NCI-H1436 treated with DMSO at 0.1 percent for 48 hours (cell line): ENCODE measurements at places on chromosomes 11 and 22.

- DNase-seq: no peak
These were observed 221.4 kb downstream of the BLID start for GRCh38 chr11:121894581-121894980.

DNA sequence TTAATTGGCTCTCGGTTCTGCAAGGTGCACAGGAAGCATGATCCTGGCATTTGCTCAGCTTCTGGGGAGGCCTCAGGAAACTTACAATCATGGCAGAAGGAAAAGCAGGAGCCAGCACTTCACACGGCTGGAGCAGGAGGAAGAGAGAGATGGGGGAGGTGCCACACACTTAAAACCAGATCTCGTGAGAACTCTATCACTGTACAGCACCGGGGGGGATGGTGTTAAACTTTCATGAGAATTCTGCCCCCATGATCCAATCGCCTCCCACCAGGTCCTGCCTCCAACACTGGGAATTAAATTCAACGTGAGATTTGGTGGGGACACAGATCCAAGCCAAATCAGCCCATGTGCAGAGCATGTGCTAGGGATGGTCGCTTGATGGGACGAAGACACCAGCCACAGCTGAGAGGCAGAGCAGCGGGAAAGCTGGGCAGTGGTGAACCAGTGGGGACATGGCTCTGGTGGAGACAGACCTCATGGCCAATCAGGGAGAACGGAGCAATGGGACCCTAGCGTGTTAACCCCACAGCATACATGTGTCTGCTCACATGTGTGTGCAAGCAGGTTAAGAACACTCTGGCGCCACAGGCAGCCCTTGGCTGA lies 6.2 kb downstream of the TANGO2 start:
- no peak for DNase-seq

DNA sequence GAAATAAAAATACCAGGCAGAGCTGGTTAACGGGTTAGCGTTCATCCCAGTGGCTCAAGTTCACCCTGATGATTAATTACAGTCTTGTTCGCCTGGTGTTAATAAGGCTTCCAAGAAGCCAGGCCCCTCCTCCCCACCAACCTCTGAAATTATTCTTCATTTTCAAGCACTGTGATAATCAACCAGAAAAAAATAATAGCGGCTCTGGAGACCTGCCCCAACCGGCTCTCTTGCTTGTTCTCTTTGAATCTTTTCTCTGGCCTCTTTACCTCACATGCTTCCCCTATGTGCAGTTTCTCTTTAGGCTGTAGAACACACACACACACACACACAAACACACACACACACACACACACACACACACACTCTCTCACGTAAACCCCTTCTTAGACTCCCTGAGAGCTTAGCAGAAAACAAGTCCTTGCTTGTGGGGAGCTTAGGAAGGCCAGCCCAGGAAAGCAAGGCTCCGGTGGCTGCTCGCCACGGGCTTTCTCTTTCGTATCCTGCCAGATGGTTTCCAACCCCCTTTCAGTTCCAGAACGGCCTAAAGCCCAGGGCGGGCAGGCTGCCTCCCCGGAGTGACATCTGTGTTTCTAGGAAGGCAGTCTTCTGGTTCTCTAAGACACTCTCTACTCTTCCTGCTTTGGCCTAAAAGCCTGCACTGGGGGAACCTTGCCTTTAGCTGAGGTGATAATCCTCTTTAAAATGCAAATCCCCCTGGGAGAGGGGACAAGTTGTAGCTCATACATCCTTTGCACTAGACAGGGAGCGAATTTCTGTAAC lies 106.4 kb upstream of the SESN3 start:
- DNase-seq: no peak

DNA sequence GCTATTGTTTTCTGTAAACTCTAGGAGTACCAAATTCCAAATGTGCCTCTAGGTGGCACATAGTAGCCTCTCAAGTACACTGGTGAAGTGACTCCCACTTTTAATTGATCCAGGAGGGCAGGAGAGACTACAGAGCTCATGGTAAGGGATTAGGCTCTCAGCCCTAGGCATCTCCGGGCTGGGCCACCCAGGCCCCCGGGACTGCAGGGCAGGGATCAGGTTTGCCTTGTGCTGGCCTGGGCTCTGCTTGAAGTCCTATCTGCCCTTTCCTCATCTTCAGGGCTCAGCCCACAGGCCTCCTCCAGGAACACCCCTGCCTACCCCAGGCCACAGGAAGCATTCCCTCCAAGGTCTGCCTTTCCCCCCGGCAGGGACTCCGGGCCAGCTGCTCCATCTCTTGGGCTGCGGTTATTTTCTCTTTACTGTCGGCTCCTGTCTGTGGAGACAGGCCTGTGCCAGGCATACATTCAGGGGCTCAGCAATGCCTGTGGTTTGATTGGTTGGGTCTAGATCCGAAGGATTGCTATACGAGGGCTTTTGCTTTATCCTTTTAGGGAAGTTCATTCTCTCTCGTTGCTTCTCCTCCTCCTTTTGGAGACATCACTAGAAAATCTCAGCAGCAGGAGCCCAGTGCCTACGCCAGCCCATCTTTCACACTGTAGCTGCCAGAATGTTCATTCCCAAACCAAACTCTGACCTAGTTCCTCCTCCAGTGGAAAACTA lies 32.8 kb downstream of the PARVA start:
- no peak for DNase-seq

- no peak for DNase-seq
These were observed 368.9 kb downstream of the DDX10 start for GRCh38 chr11:109033627-109034338.

DNA sequence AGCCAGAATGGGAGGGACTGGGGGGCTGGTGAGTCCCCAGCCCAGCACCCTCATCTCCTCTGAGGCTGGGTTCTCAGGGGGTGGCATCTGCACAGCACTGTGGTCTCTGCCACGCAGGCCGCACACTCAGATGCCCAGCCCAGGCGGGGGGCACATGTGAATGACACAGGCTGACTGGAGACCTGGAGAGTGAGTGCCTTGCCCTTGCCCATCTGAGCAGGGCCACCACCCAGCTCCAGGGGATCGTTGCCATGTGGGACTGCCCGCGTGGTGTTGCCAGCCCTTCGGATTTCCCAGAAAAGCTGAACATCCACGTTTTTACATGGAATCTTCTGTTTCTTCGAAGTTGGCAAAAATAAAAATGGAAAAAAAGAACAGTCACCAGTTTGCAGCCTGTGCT lies 18.9 kb downstream of the PRDM11 start:
- DNase-seq: no peak

DNA sequence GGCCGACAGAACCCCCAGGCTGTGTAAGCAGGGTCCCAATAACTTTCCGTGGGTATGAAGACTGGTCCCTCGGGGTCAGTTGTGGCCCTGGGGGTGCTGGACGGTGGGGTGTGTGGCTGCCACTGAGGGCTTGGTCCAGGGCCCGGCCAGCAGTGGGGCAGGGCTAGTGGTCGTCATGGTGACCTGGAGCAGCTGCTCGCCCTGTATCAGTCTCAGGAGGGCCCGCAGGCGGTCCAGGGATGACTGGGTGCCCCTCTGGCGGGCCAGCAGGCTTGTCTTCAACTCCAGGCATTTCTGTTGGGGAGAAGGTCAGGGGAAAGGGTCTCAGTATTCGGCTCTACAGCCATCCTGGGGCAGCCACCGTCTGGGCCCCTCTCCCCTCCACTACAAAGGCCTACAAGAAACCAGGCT lies 126.8 kb downstream of the PHF21B start:
- DNase-seq: no peak
